Small intestine (tissue), 16 donors: ENCODE measurements at places on chromosomes 13 and 19. TPM values are rescaled to one million over a fixed set of nuclear protein-coding genes. Genes with fewer than 3 reads are reported as not detected.

DNA sequence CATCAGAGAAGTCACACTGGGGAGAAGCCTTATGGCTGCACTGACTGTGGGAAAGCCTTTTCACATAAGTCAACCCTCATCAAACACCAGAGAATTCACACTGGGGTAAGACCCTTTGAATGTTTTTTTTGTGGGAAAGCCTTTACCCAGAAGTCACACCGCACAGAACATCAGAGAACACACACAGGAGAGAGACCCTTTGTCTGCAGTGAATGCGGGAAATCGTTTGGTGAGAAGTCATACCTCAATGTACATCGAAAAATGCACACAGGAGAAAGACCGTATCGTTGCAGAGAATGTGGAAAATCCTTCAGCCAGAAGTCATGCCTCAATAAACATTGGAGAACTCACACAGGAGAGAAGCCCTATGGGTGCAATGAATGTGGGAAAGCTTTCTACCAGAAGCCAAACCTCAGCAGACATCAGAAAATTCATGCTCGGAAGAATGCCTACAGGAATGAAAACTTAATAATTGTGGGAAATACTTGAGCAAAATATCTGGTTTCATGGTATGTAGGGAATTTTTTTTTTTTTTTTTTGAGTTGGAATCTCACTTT lies 30.7 kb downstream of the ZNF793 start:
- no peak for DNase-seq

DNA sequence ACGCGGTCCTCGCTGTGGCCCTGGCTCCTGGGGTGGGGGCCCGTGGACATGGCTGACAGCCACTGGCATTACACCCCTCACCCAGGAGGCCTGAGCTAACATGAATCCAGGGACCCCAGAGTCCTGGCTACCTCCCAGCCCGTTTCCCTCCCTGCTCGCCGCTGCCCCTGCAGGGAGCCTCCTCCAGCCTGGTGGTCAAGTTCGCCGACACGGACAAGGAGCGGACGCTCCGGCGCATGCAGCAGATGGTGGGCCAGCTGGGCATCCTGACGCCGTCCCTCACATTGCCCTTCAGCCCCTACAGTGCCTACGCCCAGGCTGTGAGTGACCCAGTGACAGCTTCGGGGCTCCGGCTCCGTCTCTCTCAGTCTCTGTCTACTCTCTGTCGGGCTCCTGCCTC lies 56.6 kb downstream of the CELF5 start:
- no peak for DNase-seq

DNA sequence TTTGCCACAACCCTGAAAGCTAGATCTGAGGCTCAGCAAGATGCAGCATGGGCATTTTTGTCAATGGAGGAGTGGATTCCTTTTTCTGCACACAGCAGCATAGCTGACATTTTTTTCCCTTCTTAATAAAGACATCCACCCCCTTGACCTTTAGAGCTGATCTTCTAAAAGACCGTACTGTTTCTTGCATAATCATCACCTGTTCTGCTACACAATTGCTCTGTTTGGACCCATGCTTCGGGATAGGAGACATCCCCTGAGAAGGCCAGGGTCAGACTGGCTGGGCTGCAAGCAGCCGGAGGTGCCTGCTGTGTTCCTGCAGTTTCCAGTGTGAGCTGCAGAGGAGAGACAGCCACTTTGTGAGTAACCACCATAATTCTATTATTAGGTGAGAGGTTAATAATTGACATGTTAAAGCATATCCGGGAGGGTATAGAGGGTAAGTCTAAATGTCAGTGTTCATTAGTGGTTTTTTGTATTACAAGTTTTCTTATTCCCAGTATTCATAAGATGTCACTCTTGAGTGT lies 108.5 kb upstream of the C1QTNF9B start:
- DNase-seq = peak; percentile 31

Gene MBD3L2
- not detected for polyA plus RNA-seq
